ENCODE measurements at places on chromosomes 12 and 14. TPM values are rescaled to one million over a fixed set of nuclear protein-coding genes. Genes with fewer than 3 reads are reported as not detected.

- DNase-seq: no peak
These were observed 112.6 kb downstream of the STXBP6 start for GRCh38 chr14:24937300-24937699.

DNA sequence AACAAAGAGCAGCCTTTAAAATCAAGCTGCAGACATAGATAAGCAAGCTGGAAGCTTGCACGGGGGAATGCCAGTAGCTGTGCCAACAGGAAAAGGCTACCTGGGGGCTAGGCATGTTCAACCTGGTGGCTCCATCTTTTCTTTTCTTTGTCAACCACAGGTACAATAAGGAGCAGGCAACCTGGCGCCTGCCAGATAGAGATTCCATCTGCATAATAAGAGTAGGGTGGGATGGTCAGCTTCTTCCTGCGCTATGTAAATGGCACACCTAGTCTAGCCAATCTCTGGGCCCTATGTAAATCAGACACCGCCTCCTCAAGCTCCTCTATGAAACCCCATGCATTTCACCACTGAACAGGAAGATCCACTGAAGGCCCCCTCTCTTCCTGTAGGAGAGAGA lies 87.4 kb upstream of the PKP2 start:
- peak; percentile 17 for DNase-seq

TAS2R46 gene
- 0.48 TPM for total RNA-seq

GRCh38 chr12:88450136-88450535 lies 130.1 kb downstream of the KITLG start:
- DNase-seq: no peak

DNA sequence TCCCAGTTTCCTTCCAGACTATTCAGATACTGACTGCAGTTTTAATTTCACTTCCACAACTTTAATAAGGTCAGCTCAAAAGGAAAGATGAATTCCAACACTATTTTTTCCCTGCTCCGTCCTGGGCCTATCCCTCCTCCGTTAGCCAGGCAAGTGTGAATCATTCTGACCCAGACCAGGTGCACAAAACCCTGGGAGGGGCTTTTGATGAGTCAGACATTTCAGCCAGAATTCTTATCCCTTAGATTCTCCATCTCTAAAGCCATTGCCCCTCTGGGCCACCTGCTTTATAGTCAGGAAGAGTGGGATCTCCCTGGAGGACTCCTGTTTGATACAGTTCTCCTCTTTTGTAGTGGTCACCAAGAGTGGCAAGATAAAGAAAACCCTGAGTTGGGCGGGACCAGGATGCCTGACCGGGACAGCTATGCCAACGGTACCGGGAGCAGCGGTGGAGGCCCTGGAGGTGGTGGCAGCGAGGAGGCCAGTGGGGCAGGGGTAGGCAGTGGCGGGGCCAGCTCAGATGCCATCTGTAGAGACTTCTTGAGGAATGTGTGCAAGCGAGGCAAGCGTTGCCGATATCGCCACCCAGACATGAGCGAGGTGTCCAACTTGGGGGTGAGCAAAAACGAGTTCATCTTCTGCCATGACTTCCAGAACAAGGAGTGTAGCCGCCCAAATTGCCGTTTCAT lies 2.2 kb downstream of the ZC3H10 start:
- DNase-seq: no peak

PTHLH gene
- not detected for total RNA-seq

GRCh38 chr12:91017511-91018263 lies 12.9 kb upstream of the EPYC start:
- no peak for DNase-seq

GRCh38 chr14:100955201-100955600 lies 51.7 kb upstream of the RTL1 start:
- DNase-seq: no peak

DNA sequence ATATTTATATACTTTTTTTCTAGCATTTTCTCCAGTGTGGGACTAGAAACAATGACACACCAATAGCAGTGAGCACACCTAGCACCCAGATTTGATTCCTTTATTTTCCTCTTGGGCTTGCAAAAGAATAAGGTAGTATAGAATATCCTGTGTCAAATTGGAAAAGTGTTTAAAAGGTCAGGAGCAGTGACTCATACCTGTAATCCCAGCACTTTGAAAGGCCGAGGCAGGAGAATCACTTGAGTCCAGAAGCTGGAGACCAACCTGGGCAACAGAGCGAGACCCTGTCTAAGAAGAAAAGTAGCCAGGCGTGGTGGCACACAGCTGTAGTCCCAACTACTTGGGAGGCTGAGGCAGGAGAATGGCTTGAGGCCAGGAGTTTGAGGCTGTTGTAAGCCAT lies 53.8 kb upstream of the SGPP1 start:
- DNase-seq: no peak

- DNase-seq: peak; percentile 81
These were observed 103.3 kb upstream of the FKBP4 start for GRCh38 chr12:2691345-2692071.

RAD52 gene
- 14.3 TPM for total RNA-seq

GRCh38 chr12:2198005-2198501 lies 145.3 kb downstream of the CACNA1C start:
- DNase-seq: peak; percentile 71

DNA sequence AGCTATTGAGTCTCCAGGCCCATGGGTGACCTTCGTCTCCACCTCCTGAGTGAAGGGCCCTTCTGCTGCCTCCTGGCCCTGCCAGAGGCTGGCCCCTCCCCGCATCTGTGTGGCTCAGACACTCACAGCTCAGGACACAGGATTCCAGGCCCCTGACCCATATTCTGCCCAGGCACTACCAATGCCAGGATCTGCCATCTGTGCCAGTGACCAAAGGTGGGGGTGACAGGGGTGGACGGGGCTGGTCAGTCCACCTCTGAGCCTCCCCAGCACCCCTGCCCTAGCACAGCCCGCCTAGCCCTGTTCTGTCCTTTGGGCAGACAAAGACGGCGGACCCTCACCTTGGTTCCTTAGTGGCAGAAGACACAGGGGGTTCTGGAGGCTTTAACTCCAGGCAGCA lies 2.8 kb downstream of the ASB2 start:
- DNase-seq: no peak

DNA sequence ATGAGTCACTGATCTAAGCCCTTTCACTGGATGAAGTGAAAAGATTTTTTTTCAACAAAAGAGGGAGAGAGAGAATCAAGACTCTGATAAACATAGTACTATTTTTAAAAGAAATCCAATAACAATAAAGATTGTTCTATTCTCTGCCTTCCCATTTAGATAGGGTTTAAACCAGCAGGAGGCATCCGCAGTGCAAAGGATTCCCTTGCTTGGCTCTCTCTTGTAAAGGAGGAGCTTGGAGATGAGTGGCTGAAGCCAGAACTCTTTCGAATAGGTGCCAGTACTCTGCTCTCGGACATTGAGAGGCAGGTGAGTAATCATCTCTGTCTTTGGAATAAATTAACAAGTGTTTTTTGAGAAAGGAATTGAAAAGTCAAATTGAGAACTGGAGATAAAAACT lies 124.9 kb downstream of the DERA start:
- no peak for DNase-seq

DNA sequence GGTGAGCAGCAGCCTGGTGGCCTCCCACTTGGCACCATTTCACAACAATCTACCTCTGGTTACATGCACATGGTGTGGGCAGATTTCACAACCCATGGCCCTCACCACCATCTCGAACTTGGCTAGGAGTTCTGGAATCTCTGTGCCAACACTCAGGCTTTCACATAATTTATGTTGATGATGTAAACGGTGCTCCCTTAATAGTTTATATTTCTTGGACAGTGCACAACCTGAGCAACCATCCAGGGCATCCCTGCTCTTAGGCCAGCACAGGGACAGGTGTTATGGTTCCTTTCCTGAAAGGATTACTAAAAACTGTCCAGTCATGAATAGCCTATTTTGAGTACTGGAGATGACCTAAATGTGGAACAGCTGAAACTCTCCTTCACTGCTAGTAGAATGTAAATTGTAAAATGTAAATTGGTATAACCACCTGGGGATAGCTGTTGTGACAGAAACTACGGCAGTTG lies 28.6 kb downstream of the ABCB9 start:
- DNase-seq: no peak

DNA sequence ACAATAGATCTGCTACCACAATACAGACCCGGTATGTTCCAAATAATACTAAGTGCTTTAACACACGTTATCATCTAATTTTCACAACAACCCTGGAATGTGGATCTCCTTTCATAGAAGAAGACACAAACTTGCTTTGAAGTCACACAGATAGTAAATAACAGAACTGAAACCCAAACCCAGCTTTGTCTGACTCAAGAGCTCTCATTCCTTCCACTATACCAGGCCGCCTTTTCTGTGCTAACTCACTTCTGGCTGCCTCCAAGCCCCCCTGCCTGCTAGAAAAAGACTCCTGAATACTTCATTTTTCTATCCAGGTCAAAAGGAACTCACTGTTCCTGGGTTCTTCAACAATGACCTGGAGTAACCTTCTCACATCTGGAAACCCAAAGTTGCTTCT lies 37.8 kb downstream of the PRPF40B start:
- no peak for DNase-seq

RBP5 gene
- total RNA-seq: 1.9 TPM

DNA sequence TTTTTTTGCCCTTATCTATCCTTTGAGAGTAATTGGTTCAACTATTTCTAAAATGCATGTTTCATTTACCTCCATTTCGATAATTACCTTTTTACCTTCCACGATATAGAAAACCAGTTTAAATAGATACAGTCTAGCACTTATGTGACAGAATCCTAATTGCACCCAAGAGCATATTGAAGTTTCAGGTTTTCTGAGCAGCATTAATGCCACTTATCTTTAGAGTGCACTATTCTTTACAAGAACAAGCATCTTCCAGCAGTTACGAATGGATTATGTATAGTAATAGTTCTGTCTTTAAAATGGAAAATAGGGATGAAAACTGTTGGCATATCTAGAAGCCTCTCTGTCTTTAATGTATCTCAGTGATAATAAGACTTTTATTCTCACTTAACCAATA lies 82.2 kb upstream of the ATXN7L3B start:
- DNase-seq: no peak

CLEC9A gene
- total RNA-seq: not detected

- no peak for DNase-seq
These were observed 107.6 kb downstream of the GTF2A1 start for GRCh38 chr14:81113176-81113575.

ESPL1 gene
- total RNA-seq: 52.7 TPM

ALDH1L2 gene
- 7.2 TPM for total RNA-seq

PZP gene
- not detected for total RNA-seq

- DNase-seq: no peak
These were observed 2.0 kb downstream of the INTS13 start for GRCh38 chr12:26935636-26936378.

GRCh38 chr12:54356951-54357356 lies 7.3 kb downstream of the GPR84 start:
- DNase-seq: no peak

DNA sequence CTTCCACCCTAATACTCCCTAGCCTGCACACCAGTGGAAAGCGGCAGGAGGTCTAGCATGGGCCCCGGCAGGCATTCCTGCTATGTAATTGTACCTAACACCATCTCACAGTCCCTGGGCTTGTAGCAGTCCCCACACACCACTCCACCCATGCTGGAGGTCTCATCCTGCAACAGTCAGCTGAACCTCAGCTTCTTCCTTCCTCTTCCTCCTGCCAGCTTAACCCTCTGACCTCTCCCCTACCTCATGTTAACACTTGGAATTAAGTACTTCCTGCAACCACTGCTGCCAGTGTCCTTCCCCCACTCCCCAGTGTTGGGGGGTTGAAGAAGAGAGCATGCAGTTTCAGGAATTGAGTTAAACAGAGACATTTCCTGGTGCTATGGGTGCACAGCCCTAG lies 7.6 kb downstream of the ADCY4 start:
- DNase-seq: no peak

DNA sequence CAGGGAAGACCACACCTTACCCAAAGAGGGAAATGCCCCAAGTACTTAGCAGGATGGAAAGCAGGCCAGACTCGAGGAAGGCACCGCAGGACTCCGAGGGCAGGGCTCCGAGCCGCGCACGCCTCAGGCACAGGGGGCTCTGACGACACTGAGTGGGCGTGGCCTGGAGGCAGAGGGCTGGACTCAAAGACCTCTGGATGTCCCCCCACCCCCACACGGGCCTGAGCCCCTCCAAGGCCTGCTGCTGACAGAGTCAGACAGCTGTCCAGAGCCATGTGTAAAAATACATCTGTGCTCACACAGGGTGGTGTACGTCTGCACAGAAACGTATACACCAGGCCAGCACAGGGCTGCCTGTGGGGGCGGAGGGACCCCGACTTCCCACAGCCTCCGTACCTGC lies 1.4 kb downstream of the AKT1 start:
- peak; percentile 92 for DNase-seq

MTERF2 gene
- total RNA-seq: 7.1 TPM

- no peak for DNase-seq
These were observed 1383.3 kb upstream of the TMEM132C start for GRCh38 chr12:126883697-126884096.

DNA sequence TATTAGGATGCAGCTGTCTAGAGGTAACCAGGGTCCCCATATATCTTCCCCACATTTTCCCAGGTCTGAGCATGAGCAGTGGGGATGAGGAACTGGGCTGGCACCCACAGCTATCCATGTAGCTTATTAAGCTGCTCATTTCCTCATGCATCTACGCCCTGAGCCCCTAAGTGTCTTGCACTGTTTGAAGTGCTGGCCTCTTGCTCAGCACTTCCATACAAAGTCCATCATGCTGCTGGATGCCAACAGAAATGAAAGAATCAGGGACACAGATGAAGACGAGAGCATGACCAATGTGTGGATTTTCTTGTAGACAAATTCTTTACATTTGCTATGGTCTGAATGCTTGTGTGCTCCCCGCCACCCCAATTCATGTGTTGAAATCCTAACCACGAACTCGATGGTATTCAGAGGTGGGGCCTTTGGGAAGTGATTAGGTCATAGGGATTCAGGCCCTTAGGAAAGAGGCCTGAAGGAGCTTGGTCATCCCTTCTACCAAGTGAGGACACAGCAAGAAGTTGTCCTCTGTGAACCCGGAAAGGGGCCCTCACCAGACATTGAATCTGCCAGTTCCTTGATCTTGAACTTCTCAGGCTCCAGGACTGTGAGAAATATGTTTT lies 54.5 kb downstream of the C12orf75 start:
- no peak for DNase-seq

DNA sequence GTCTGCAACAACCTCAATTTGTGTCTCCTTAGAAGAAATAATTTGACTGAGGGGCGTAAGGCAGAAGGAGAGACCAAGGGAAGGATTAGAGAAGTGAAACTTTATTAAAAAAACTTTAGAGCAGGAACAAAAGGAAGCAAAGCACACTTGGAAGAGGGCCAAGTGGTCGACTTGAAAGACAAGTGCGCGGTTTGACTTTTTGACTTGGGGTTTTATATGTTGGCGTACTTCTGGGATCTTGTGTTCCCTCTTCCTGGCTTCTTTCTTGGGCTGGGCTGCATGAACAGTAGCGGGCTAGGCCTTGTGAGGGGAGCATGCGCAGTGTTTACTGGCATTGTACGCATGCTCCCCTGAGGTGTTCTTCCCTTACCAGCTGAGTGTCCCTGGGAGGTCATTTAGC lies 369.3 kb upstream of the DCN start:
- DNase-seq: no peak

All from H1 (cell line).